ENCODE measurements at places on chromosomes 3 and 15.

- no peak for DNase-seq
These were observed 62.3 kb downstream of the IQSEC1 start for GRCh38 chr3:13010780-13011572.

DNA sequence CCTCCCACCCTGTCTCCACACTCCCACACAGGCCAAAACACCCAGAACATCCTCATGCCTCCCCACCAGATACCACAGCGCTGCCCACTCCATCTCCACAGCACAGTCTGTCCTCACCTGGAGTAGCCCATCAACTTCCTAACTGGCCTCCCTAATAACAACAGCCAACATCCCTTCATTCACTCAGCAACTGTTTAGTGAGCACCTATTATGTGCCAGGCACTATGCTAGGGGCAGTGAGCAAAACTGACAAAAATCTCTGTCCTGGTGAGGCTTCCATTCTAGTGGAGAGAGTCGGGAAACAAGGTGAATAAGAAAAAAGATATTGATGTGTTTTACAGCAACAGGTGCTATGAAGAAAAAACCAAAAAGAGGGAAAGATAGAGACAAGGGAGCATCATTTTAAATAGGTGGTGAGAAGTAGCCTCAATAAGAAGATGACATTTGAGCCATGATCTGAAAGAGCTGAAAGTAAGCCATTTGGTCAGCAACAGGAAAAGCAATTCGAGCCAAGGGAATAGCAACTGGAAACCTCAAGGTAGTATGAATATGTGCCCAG is 523.9 kb downstream of the SHQ1 start:
- DNase-seq, result no peak

DNA sequence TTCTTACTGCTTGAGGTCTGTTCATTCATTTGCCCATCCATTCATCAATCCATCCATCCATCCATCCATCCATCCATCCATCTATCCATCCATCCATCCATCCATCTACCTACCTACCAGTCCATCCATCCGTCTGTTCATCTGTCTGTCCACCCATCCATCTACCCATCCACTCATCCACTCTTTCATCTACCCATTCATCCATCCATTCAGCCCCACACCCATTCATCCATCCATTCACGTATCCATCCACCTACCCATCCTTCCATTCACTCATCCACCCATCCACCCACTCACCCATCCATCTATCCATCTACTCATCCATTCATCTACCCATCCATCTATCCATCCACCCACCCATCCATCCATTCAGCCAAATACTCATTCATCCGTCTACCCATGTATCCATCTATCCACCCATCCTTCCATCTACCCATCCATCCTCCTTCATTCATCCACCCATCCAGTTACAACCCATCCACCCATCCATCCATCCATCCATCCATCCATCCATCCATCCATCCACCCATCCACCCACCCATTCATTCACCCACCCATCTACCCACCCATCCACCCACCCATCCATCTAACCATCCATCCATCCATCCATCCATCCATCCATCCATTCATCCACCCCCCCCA is 68.3 kb downstream of the FBLN2 start:
- no peak for DNase-seq

- peak; percentile 32 for DNase-seq
These were observed 60.3 kb downstream of the HEG1 start for GRCh38 chr3:124995460-124995994.

DNA sequence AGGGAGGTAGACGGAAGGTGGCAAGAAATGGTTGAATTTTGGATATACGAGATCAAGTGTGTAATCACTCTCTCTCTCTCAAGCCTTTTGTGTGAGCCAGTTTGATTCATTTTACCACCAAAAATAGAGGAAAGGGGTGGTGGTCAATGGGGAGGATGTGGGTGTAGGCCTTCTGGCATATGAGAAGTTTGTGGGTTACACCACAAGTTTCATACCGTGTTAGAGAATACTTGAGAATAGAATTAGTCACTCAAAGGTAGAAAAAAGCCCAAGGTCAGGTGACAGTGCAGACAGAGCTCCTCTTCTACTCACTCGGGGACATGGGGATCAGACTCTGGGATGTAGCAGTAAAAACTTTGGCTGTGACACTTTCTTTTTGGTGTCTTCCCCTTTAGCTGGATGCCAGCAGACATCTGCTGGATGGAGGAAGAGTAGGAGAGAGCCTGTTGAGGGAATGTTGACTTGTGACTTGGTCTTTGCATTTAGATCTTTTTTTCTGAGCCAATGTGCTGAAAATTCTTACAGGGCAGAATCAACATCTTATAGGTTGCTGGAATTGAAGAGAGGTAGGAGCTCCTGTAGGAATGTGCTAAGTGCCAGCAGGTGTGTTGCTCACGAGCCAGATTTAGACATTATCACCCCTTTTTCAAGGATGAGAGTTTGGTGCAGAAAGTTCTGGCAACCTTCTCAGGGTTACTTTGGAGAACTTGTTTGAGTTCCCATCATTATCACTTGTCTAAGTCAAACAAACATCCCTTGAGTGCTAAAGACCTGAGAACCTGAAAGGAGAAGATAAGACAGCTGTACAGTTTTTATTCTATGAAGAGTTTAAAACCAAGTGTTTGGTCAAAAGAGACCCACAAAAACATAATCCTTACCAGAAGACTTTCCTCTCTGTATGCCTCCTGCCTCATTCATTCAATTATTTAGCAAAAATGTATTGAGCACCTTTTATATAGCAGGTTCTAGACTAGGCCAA is 43.9 kb upstream of the RYK start:
- DNase-seq, result peak; percentile 79

DNA sequence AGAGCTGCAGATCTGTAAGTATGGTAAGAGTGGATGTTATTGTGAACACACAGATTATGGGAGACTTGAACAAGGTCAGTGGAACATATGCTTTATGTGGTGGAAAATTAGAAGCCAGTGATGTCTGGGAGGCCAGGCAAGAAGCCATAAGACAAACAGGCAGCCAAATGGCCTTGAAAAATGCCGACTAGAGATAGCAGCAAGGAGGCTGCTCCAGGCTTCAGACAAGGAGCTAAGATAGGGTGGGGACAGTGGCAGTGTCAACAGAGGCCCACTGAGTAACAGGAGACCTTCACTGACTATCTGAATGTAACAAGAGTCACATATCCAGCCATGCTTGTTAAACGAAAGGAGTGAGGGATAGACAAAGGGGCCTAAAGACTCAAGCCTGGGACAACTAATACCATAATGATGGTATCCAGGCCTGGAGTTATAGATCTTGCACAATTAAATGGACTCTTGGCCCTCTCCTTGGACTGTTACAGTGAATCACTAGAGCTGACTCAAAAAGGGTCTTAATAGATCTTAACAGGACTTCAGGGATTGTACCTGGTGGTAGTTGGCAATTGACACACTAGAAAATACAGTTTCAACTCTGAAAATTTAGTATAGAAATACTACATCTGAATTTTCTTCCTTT is 50.6 kb downstream of the CFAP20DC start:
- no peak for DNase-seq

- no peak for DNase-seq
These were observed 121.5 kb downstream of the SLC9A9 start for GRCh38 chr3:143726727-143727126.

- no peak for DNase-seq
These were observed 228.9 kb downstream of the XXYLT1 start for GRCh38 chr3:195041871-195042742.

GRCh38 chr15:90750186-90750585 is 33.0 kb downstream of the BLM start:
- DNase-seq, result no peak

DNA sequence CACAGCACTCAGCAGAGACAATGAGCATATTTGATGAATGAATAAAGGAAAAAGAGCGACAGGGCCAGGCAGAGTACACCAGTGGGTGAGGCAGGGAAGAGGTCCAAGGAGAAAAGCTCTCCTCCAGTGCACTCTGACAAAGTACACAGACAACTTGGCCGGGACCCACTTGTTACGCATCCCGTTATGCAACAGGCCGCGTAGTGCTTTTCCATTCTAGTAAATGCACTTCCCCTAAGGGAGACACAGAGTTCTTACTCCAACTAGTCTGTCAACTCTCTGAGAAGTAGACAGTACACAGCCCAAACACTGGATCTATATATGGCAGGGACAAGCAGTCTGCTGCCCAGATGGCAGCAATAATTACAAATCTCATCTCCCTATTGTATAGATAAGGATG is 18.5 kb downstream of the LARP6 start:
- no peak for DNase-seq

DNA sequence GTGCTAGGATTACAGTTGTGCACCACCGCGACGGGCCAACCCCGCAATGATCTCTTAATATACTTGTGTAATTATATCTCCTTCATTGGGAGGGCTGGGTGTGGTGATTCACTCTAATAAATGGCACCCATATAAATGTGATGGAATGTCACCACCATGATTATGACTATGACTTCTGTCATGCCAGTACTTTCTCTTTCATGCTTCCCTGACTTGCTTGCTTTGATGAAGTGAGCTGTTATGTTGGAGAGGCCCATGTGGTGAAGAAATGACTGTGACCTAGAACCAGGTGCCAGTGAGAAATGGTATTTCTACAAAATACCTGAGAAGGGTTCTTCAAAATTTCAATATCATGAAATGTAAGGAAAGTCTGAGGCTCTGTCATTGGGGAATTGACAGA is 24.4 kb upstream of the TP63 start:
- DNase-seq, result no peak

DNA sequence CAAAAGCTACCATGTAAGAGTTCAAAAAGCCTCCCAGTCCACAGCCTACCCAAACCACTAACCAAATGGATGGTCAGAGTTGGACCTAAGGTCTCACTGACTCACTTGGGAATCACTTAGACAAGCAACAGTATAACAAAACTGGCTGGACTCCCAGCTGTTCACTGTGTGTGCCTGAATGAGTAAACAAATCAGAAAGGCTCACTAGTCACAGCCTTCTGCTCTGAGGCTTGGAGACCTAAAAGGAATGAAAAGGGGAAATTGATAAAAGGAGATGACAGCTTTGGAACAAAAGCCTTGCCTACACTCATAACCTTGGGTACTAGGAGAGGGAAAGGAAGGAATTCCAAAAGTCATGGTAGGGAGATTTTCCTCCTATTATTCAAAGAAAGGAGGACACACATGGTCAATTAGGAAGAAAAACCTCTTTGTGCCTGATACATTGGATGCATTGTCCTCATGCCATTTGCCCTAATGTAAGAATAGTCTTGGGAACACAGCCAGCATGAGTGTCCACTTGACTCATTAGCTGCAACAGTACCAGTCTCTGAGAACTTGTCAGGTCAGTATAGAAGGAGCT is 92.3 kb downstream of the FRMD5 start:
- no peak for DNase-seq

- no peak for DNase-seq
These were observed 36.5 kb downstream of the NSUN3 start for GRCh38 chr3:94099311-94099710.

GRCh38 chr15:78716651-78717050 is 75.6 kb upstream of the CHRNB4 start:
- no peak for DNase-seq

- DNase-seq, result no peak
These were observed 63.4 kb downstream of the CBLB start for GRCh38 chr3:105805404-105805803.

DNA sequence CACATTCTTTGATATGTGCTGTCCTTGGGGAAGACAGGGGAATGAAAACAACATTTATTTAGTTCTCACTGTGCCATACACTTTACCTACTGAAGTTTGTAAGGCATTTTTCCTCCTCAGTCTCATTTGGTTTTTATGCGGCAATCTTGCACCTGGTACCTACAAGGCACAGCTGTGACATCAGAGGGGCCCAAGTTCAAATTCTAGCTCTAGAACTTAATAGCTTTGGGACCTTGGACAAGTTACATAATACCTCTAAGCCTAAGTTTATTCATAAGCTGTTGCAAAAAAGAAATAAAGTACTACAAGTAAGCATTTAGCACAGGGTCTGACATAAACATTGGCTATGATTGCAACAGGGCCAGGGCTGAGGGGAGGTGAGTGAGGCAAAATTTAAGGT is 5.6 kb upstream of the FAM81A start:
- DNase-seq, result no peak

- no peak for DNase-seq
These were observed 37.7 kb upstream of the GNB5 start for GRCh38 chr15:52228921-52229320.

DNA sequence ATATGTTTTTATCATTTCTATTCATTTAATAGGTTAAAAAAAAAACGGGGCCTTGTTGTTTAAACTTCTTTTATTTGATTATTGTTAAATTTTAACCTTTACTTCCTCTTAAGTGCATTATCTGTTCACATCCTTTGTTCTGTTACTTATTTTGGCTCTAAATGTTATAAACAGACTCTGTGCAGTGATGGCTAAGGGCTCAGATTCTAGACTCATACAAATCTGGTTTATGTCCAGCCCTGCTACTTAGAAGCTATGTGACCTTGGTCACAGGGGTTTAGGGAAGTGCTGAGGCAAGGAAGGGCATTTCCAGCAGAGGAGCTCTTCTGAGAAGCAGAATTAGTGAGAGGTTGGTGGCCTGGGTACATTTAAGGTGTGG is 55.3 kb upstream of the VILL start:
- no peak for DNase-seq

GRCh38 chr3:18771931-18772330 is 346.8 kb upstream of the SATB1 start:
- no peak for DNase-seq

GRCh38 chr3:123104550-123104949 is 37.7 kb downstream of the PDIA5 start:
- DNase-seq, result no peak

GRCh38 chr15:85913461-85913860 is 118.7 kb upstream of the KLHL25 start:
- DNase-seq, result no peak

GRCh38 chr3:175381685-175382084 is 522.6 kb downstream of the NAALADL2 start:
- no peak for DNase-seq

DNA sequence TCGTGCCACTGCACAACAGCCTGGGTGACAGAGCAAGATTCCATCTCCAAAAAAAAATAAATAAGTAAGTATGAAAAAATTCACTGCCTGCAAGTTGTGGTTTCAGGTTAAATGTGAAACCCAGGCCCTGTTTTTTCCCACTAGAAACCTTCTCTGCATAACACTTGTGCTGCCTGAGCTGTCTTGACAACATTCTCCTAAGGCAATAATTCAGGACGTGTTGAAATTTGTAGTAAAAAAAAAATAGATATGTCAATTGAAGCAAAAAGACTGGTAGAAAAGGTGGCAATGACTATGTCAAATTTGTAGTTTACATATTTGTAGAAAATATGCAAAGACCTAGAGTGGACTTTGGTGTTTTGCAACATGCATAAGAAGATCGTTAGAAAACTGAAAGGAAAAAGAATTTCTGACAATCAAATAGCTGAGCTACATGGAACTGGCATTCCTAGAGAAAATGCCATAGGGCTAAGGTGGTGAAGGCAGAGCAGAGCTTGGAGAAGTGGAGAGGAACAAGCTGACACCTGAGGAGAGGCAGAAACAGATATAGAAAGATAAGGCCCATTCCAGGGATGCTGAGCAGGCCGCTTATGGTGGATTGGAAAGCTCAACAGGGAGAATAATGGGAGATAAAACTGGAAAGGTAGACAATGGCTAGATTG is 150.2 kb downstream of the PLCH1 start:
- DNase-seq, result no peak

GRCh38 chr3:188152660-188153436 is 1.1 kb upstream of the LPP start:
- no peak for DNase-seq

GRCh38 chr3:136745916-136746315 is 6.3 kb downstream of the STAG1 start:
- DNase-seq, result no peak

Data from central memory CD4-positive, alpha-beta T cell (primary cell).